ENCODE measurements at places on chromosomes 11 and 22.
A peak's percentile ranks its signal among the peaks of the same experiment; 100 is the strongest.

DNA sequence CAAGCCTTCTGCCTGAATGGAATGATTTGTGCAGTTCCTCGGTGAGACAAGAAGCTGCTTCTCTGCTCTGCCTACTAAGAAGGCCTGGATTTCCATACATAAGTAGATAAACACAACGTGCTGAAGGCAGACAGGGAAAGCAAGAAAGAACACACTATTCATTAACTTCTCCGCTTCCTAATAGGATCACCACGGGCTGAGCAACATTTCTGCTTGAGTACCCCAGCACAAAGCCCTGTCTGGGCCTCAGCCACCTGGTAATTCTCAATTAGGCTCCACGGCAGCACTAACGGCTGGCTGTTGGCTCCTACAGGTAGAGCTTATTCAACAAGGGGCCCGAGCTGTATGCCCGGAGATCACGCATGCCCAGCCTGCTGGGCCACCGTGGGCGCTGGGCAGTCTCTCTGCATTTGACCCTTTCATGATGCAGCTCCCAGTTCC lies 1156.6 kb downstream of the TBC1D22A start:
- no peak for DNase-seq

GRCh38 chr11:37657645-37658044 lies 1059.6 kb upstream of the RAG2 start:
- peak; percentile 40 for DNase-seq

DNA sequence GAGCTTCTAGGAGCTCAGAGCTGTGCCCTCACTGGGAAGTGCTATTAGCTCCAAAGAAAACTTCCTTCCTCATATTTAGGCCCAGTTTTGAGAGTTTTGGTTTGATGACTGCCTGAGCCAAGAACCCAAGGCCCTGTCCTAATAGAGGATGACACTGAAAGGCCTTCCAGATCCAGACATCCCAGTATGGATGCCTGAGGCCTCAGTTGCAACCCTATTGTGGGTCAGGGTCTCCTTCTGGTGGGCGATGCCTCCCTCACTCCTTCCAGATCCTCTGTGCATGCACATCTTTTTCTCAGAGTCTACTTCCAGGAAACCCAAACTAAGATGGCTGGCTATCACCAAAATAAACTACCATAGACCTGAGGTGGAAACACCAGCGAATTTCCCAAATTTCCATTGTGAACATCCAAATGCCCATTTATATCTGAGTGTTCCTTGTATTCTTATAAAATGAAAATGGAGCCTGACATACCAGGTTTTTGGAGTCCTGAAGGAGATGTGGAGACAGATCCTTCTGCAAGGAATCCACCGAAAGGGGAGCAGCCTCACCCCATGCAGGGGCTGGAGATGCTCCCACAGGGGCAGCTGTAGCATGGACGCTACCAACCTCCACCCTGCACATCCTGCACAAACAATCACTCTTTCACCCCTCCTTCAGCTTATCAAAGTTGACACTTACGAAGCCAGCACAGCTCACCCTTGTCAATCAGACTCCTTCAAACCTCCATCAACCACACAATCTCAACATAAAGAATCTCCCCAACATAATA lies 61.1 kb downstream of the GGTLC2 start:
- no peak for DNase-seq

DNA sequence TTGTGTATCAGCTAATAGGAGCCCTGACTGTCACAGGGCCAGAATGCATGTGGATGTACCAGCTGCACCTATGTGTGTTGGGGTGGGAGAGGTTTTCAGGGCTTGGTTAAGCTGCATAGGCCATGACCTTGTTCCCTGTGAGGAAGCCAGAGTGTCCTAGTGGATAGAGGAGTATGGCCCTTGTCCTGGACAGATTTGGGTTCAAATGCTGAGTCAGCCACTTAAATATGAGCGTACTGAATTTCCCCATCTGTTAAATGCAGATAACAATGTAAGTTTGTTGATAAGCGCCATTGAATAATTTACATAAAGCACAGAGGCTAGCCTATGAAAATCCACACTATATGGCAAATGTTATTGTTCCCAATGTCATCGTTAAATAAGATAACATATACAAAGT lies 74.4 kb downstream of the PANX1 start:
- no peak for DNase-seq

GRCh38 chr22:46278656-46279645 lies 11.1 kb downstream of the TTC38 start:
- no peak for DNase-seq

DNA sequence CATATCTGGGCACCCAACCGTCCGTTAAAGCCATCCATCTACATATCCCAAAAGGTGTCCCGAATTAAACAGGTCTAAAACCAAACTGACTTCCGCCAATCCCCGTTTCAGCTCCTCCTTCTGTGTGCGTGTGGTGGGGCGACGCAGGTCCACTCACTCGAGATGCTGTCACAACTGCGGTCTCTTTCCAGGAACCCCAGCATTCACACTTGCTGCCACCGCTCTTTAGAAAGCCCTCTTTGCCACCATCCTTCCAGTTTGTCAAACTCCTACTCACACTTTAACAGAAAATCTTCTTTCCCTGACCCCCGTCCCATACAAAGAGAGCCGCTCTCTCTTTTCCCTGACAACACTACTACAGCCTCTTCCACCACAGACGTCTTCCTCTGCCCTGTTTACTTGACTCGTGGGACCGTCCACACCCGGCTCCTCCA lies 467 bp downstream of the ESS2 start:
- peak; percentile 51 for DNase-seq

DNA sequence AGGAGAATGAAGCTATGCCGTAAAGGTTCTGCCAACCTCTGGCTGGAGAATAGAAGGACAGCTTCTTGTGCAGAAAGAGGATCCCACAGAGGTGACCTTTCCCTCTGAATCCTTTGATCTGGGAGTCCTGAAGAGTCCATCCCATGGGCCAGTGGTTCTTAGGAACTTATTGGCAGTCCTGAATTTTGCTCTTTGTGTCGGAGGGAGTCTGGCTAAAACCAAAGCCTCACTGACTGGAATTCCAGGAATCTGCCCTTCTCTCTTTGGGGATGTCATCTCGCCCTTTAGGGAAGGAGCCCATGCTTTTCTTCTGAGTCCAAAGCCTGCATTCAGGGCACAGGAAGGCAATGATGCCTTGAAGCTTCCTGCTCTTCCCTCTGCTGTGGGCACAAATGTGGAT lies 45.5 kb downstream of the PKNOX2 start:
- DNase-seq: no peak

- DNase-seq: no peak
These were observed 8.7 kb upstream of the RGL4 start for GRCh38 chr22:23682077-23682476.

DNA sequence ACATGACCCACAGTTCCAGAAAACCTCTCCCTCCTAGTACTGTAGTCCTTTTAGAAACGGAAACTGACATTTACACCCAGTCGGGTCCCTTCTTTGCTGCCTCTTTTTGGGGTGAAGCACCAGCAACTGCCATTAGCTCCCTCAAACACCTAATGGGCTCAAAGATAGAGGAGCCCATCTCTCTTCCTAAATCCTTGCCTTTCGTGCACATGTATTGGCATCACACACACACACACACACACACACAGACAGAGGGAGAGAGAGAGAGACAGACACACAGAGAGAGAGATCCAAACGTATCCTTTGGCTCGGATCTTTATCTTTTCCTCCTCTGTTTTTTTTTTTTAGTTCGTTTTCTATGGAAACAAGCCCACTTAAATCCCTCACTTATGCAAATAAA lies 716 bp downstream of the GRM5 start:
- DNase-seq: no peak

DNA sequence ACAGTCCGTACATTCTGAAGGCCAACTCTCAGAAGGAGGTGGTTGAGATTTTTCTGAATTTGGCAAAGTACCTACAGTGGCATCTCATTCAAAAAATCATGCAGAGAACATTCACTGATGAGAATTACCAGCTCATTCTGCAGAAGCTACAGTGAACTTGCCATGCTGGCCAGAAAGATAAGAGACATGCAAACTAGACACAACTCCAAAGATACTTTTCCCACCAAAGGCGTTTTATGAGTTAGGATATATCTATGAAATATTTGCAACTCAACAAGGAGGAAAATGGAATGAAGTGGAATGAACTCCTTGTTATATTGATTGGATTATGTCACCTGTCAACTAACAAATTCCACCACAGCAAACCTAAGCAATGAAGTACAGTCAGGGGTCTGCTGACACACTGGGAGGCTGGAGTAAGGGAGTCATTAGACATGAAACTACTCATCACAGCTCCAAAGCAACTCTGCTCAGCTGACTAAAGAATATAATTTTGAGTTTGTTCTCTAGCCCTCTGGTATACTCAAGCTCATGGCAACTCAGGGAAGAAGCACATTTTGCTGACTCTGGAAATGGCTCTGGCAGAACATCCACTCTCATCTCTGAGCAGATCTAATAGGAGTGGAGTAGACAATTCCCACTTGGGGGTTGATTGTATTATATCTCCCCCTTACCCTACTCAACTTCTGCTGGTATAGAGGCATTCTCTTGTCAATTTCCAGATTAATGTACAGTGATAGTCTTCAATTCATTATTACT lies 22.9 kb downstream of the MAML2 start:
- DNase-seq: no peak

GRCh38 chr11:77197626-77198320 lies 69.7 kb downstream of the MYO7A start:
- no peak for DNase-seq

DNA sequence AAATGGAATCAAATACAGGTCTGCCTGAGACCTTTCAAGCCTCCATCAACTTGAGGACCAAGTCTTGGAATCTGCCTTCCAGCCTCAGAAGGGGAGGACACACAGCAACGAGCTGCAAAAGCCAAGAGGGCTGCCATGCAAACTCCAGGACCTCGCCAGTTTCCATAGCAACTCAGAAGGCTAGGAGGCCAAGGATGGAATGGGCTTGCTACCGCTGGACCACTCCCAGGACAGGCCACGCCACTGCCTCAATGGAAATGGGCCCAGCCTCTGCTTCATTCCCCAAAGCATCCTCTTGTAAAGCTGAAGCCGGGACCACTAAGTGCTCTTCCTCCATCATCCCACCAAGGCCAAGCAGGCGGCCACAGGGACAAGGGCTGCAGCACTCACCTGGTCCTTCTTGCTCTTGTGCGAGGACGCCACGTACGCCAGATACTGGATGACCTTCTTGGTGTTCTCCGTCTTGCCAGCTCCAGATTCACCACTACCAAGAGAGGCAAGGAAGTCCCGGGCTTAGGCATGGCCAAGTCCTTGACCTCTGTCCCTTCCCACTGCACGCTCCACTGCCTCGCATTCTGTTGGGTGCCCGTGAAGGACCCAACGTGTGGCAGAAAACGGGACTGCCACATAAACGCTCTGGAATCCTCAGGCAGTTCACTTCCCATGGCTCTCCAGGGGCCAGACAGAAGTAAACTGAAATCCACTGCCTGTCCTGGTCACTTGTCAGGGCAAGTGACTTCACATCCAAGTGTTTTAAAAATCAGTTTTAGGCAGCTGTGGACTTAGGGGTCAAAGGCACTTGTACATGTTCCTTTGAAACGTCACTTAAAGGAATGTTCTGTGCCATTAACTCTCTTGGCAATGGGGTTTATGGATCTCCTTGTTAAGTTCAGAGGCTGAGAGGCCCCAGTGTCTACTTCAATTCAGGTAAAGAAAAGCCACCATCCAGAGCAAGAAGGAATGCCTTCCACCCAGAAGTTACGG lies 61.3 kb downstream of the MYH9 start:
- no peak for DNase-seq

- no peak for DNase-seq
These were observed 15.1 kb upstream of the CCDC188 start for GRCh38 chr22:20165913-20166312.

DNA sequence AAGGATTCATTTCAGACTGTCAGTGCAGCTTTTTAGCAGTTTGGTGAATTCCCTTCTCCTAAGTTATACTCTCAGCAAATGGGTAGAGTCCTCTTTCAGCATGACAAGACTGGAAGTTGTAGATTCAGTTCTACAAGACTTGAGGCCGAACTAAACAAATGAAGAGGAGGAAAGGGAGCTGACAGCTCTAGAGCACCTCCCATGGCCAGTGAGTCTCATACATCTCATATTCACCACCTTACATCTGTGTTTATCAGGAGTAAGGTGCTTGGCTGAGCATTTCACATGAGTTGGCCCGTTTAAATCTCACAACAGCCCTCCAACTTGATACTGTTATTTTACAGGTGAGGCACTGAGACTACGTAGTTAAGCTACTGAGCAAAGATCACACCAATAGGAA lies 30.4 kb downstream of the SEZ6L start:
- DNase-seq: peak; percentile 7

GRCh38 chr11:61516191-61516590 lies 7.6 kb downstream of the LRRC10B start:
- no peak for DNase-seq

DNA sequence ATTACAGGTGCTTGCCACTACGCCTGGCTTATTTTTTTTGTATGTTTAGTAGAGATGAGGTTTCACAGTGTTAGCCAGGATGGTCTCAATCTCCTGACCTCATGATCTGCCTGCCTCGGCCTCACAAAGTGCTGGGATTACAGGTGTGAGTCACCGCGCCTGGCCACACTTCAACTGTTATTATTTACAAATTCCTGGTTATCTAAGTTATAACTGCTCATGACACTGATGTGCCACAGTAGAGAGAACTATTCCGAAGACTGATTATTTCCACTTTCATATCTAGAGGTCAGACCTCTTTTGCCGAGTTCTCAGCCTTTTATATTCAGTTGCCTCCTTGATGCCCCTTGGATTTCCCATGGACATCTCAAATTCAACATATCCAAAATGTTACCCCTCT lies 3.9 kb upstream of the NUP160 start:
- no peak for DNase-seq

DNA sequence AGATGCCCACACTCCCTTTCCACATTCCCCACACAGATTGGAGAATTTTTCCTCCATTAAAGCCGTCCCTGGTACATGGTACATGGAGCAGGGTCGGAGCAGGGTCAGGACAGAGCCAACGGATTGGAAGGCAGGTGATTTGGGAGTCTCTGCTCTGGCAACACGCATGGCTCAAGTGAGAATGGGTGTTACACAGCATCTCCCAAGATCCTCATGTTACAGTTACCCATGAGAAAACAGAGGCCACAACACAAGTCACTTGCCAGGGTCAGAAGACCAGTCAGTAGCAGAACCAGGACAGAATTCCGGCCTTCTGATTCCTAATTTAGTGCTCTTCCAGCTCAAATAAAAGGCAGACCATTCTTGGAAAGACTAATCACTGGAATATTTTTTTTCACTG lies 7.7 kb upstream of the F2 start:
- no peak for DNase-seq

- DNase-seq: no peak
These were observed 9.2 kb downstream of the FBLN1 start for GRCh38 chr22:45511847-45512261.
